ENCODE measurements at places on chromosomes 16 and 17.

- no peak for DNase-seq
These were observed 25.8 kb downstream of the ADCY9 start for GRCh38 chr16:4090351-4090851.

DNA sequence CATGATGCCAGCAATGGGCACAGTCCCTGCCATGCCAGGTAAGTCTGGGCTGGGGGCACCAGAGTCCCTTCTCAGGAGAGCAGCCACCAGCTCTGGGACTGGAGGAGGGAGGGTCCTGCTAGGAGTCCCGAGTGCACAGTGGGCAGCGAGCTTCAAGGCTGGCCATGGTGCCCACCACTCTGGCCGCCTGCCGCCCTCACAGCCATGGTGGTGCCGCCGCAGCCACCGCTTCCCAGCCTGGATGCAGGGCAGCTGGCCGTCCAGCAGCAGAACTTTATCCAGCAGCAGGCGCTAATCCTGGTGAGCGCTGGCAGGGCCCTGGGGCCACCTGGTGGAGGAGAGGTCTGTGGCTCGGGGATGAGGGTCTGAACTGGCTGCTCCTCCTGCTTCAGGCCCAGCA, 17.9 kb upstream of the SMIM5 start:
- DNase-seq: no peak

DNA sequence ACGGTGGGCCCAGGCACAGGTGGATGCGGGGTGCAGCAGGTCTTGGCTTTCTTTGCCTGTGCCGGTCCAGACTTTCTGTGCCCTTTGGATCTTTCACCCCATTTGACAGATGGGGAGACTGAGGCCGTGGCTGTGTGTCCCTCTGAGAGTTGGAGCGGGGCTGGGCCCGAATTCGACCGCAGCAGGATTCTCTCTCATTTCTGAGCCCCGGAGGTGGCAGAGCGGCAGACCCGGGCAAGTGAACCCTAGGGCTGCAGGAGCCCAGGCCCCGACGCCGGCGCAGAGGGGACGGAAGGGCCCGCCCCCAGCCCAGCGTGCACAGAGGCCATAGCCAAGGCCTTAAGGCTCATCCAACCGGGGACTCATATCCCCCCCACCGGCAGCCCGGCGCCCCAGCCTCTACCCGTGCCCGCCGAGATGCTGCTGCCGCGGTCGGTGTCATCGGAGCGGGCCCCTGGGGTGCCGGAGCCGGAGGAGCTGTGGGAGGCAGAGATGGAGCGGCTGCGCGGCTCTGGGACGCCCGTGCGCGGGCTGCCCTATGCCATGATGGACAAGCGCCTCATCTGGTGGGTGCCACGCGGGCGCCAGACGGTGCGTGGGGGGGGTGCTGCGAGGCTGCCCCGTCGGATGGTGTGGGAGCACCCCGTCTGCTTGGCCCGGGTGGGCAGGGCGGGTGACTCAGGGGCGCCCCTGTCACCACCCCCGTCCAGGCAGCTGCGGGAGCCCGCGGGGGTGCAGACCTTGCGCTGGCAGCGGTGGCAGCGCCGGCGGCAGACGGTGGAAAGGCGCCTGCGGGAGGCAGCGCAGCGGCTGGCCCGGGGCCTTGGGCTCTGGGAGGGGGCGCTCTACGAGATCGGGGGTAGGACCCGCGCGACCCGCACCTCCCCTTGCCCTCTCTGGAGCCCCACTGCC, 857 bp downstream of the TMC8 start:
- DNase-seq: no peak

GRCh38 chr16:86249631-86250030, 260.7 kb upstream of the FOXF1 start:
- no peak for DNase-seq

GRCh38 chr16:10465821-10466220, 80.0 kb downstream of the ATF7IP2 start:
- DNase-seq: peak; percentile 12

DNA sequence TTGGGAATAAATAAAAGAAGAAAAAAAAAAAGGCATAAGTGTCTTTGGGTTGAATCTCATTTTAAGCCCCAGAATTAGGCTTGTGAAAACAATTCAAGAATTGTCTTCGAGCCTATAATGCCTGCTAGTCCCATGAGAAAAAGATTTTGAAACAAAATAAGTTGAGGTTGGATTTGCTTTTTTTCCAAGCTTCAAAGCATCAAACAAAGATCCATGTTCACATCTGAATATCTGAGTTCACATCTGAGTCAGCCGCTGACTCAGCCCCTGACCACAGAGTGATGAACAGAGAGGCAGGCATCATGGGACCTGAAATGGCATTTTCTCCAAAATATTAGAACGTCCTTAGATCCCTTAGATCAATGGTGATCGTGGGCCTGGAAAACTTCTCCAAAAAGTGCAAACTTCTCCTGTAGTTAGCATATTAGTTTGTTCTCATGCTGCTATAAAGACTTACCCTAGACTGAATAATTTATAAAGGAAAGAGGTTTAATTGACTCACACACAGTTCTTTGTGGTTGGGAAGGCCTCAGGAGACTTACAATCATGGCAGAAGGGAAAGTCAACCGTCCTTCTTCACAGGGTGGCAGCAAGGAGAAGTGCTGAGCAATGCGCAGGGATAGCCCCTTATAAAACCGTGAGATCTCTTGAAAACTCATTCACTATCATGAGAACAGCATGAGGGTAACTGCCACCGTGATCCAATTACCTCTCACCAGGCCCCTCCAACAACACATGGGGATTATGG, 294.6 kb upstream of the HSBP1 start:
- DNase-seq: peak; percentile 67

DNA sequence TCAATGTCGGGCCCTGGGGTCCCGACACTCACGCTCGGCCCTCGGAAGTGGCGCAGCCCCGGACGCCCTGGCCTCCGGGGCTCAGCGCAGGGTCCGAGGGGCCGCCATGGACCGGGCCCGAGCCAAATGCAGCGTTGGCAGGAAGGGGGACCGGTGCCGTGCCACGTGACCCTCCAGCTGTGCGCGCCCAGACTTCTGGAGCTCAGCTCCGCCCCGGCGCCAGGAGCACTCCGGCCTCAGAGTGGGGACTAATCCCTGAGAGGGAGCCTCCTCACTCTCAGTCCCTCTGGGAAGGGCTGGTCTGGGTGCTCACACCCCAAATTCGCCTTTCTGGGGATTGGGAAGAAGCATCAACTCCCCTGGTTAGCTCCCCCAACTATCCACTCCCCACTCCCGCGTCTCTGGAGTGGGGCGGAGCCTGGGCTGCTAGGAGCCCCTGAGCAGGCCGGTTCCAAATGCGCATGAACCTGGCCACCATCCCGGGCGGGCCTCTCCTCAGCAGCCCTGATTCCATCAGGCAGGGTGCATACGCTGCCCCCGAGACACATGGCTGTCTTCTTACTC, at the start of gene B3GNT9:
Gene B3GNT9 (minus strand): TSS at position 166 of the 564 bp plus-strand sequence. CDS start 513 bp downstream, outside the sequence.
- DNase-seq: peak; percentile 81
